Activated CD4-positive, CD25-positive, alpha-beta regulatory T cell (primary cell): ENCODE measurements at places on chromosomes 6 and 20.

DNA sequence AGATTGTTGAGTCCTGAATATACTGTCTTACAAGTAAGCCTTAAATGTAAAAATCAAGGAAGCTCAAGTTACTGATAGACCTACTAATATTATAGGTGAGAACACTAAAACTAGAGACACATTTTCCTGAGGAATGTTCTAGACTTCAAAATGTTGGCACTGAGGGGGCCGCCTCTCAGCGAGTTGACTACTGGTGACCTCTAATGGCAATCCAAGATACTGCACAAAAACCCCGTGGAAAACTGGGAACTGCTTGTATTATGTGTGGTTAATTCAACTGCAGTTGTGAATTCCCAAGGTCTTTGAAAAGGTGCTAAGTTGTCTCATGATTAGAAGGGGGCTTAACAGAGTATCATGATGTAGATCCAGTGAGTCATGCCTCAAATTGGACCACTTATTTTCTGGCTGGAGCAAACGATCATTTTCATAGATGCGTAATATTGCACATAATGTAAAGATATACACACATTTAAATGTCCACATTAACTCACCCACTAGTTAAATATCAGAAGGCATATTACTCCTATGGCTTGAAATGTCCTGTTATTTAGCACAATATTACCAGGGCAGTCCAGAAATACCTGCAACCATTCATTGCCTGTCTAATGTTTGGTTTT is 336.2 kb downstream of the FOXA2 start:
- DNase-seq: no peak

GRCh38 chr6:149403534-149403933 is 3.5 kb downstream of the SUMO4 start:
- DNase-seq: no peak

DNA sequence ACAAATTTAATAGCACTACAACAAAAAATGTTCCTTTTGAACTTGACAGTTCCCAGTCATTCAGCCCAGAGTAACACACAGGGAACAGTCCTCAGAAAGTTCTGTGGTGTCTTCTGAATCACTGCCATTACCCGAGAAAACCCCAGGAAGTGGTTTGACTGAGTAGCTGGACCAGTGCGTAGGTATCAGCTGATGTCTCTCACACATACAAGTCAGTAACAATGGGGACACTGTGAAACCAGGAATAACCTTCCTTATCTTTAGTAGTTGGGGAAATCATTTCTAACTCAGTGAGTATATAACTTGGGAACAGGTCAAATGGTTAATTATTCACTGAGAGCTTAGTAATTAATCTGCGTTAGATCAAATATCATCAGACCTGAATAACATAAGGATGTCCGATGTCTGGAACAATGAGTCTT is 73.1 kb downstream of the HIVEP2 start:
- no peak for DNase-seq

DNA sequence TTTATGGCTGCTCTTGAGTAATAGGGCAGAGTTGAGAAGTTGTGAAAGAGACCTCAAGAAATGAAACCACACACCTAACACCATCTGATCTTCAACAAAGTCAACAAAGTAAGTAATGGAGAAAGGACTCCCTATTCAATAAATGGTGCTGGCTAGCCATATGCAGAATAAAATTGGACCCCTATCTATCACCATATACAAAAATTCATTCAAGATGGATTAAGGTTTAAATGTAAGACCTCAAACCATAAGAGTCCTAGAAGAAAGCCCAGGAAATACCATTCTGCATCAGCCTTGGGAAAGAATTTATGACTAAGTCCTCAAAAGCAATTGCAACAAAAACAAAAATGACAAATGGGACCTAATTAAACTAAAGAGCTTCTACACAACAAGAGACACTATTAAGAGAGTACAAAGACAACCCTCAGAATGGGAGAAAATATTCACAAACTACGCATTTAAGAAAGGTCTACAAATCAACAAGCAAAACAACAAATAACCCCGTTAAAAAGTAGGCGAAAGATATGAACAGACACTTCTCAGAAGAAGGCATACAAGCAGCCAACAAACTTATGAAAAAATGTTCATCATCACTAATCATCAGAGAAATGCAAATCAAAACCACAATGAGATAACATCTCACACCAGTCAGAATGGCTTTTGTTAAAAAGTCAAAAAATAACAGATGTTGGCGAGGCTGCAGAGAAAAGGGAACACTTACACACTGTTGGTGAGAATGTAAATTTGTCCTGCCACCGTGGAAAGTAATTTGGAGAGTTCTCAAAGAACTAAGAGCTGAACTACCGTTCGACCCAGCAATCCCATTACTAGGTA is 4.0 kb downstream of the MAP3K5 start:
- no peak for DNase-seq

GRCh38 chr6:44401138-44401537 is 13.6 kb downstream of the CDC5L start:
- DNase-seq: no peak

GRCh38 chr6:35497571-35498421 is 917 bp upstream of the TEAD3 start:
- DNase-seq: peak; percentile 24

DNA sequence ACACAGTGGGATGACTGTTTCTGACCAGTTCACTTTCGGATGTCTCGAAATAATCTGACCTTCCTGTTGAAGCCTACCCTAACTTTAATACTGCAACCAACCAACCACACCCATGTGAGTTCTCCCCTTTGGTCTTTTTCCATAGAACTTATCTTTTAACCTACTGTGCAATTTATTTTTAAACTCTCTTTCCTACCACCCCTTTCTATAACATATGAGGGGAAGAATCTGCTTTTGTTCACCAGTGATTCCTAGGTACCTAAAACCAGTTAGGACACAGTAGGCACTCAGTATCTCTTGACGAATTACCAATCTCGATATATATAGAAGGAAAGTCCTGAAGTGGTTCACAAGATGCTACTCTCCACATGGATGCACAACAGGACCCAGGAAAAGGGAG is 7.0 kb downstream of the COX7A2 start:
- no peak for DNase-seq

GRCh38 chr20:24146231-24146634 is 157.7 kb upstream of the GGTLC1 start:
- no peak for DNase-seq
